ENCODE measurements at places on chromosomes 11 and 22.

GRCh38 chr11:90700789-90701439, 478.1 kb upstream of the CHORDC1 start:
- no peak for DNase-seq

- DNase-seq = no peak
Measured at GRCh38 chr11:123183391-123184099, 11.5 kb downstream of the CLMP start.

GRCh38 chr11:63080682-63081081, 63.3 kb downstream of the SLC22A24 start:
- no peak for DNase-seq

DNA sequence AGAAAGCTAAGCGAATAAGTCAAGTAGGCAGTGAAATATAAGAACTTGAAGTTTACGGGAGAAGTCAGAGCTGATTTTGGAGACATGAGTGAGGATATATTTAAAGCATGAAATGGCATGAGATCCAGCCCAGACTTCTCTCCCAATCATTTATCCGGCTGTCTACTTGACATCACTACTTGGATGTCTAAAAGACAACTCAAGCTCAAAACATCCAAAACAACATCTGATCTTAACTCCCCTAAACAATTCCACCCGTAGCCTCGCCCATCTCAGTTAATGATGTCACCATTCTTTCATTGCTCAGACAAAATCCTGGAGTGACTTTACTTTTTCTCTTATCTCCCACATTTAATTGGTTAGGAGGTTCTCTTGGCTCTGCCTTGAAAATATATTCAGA, 44.5 kb downstream of the WEE1 start:
- no peak for DNase-seq

DNA sequence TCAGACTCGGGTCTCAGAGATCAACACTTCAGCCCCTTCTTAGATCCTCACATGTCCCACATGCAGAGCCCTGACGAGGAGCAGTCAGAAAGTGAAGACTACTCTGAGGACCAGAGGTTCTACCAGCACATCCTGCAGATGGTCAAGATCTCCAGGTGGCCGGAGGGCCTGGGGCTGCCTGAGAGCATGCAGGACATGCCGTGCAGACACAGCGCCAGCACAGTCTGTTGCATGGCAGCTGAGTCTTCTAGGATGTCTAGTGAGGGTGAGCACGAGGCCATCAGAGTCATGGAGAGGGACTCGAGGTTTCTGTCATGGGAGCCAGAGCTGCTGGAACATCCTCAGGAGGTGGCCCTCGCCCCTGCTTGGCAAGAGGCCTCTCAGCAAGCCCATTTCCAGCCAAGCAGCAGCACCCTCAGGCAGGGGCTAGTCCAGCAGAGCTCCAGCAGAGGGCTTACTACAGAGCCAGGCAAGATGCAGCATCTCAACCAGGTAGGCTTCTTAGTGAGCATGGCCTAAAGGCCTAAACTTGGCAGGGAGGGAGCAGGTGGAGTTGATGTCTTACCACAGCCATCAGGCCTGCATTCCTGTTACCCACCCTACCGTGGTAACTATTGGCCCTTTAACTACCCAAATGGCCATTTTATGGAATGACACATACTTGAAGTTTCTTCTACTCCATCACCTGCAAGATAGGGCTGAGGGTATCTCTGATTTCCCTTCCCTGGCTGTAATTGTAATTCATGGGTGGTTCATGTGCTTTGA, 28.7 kb downstream of the CEP164 start:
- no peak for DNase-seq

DNA sequence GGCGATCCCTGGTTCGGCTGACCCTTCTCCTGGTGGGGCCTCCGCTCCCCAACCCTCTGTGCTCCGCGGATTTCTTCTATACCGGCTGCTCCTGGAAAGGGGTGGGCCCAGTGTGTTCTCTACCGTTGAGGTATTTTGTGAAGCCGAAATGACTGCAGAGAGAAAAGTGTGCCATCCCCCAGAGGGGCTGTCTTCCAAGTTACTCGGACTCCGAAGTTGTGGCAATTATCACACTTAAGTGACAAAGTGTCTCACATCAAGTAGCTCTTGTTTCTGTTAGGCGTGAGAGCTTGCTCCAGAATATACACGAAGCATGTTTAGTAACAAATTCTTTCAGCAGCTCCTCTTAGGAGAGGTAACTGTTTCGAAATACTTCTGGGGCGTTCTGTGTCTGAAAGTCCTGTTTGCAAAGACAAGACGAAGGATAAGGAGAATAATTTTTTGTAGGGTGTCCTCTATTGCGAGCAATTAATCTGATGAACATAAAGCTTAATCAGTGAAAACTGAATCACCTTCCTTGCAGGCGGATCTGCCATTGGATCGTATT, 434 bp downstream of the XPNPEP3 start:
- DNase-seq = peak; percentile 19

DNA sequence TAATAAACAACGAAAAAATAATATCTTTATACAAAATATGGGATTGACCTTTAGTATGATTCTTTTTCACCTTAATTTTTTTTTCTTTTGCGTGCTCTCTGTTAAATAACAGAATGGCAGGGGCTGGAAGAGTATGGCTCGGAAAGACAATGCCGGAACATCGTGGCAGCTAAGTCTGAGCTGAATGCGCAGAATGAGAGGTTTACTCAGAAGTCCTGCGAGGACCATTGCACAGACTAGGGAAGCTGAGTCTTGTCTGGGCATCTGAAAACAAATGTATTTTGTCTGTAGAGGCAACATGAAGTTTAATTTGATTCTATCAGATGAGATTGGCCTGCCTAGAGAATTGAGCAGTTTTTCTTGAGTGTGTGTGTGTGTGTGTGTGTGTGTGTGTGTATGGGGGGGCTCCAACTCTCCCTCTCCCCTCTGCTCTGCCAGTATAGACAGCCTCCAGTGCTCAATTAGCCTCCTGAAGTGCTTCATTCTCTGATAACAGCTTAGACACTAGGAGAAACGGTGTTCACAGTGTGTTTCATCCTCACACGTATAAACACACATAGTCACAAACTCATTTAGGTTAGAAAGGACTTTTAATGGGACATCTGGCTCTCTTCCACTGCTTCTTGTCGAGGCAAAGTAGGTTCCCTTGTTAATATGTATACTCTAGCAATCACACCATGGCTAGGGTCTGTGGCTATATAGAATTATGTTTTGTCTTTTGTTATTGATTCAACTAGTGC, 244.3 kb upstream of the SORL1-AS1 start:
- no peak for DNase-seq

- DNase-seq = no peak
Measured at GRCh38 chr22:18095101-18095805, 15.4 kb upstream of the TUBA8 start.

DNA sequence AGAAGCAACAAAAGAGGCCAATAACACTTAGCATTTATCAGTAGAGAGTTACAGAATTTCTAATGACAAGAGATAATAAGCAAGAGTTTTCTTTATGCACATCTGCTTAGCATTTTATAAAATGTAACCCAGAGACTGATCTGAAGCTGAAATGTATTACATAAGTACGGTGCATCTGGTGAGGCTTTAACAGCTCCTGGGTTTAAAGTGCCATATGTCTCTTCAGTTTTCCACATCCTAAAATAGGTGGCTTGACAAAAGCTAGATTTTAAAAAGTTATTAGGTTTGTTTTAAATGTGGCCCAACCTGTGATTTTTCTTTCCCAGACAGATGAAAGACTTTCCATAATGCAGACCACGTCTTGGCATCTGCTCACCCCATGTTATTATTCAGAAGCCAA, 620.7 kb upstream of the ARHGAP42 start:
- DNase-seq = no peak

DNA sequence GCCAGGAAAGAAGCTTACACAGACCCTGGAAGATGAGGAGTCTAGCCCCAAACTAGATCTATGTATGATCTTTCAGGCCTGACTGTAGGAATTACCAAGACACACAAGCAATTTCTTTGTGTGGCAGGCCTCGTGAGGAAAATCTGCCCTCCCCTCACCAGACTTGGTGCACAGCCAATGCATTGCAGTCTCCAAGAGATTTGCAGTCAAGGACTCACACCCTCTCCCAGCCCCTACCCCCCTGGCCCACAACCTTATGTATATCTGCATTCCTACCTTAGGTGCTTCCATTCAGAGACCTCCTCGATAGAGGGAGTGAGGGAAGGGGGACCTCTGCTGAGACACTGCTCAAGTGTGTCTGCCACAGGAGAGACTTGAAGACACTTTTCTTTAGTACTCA, 9.8 kb downstream of the OR8B12 start:
- DNase-seq = no peak

- no peak for DNase-seq
Measured at GRCh38 chr11:118045191-118045590, 31.7 kb upstream of the TMPRSS4 start.

- DNase-seq = peak; percentile 87
Measured at GRCh38 chr22:30031764-30032455, 48.4 kb upstream of the HORMAD2 start.

- no peak for DNase-seq
Measured at GRCh38 chr11:96132437-96132836, 208.5 kb upstream of the MTMR2 start.

GRCh38 chr11:112163875-112164685, at the start of gene IL18:
Gene IL18, minus strand, starts transcription at chr11:112164094. Its CDS starts 9,041 bp downstream, at chr11:112155053.
- DNase-seq = peak; percentile 91

DNA sequence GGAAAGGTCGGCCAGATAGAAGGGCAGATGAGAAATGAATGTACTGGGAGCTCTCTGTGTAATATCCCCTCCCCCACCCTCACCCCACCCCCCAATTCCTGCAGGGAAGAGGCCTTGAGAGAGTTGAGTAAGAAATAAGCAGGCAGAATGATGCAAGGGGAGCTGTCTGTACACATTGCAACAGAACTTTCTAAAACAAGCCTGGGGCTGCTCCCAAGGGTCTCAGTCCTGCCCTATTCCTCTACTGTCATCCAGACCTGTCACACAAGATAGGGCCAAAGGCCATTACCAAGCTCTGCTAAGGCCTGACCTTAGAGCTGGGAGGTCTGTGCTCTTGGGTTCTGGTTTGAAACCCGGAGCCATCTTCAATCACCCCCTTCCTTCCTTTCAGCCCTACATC, 5.7 kb upstream of the DGAT2 start:
- DNase-seq = peak; percentile 57

DNA sequence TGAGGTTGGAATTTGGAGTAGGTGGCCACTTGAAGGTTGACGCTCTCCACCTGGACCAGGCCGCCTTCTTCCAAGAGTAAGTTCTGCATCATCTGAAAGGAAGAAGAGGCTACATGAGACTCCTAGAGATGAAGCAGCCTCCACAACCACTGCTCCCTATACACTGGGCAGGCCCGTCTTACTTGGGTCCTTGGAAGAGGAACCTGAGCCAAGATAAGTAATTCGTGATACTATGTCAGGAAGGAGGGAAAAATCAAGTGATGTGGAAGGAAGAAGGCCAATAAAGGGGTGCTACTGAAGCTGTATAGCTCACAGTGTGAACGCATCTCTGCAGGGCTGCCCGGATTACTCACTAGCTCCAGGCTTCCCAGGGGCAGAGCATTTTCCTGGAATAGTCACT, 11.1 kb downstream of the UFD1 start:
- no peak for DNase-seq

DNA sequence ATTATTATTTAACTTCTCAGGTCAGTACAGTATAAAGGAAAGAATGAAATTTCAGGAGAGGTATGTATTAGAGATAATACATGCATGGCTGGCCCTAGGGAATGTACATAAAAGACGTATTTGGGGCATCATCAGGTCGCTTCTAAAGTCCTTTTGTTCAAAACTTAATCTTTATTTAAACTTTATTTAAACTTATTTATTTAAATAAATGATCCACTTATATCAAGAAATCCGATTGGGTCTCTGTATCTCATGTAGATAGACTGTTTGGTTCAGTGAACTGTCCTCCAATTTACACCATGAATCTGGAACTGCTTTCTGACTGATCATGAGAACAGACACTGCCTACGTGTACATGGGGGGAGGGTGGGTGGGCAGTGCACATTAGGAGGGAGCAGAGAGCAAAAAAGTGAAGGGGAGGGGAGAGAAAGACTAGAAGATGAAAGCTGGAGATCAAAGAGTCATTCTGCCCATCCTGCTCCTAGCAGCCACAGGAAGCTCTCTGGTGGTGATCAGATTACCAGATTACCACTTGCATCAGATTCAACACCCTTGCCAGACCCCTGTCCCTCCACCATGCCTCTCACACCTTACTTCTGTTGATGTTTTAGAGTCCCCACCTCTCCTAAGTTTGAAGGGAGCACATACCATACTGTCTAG, 92.1 kb upstream of the MTMR2 start:
- no peak for DNase-seq

DNA sequence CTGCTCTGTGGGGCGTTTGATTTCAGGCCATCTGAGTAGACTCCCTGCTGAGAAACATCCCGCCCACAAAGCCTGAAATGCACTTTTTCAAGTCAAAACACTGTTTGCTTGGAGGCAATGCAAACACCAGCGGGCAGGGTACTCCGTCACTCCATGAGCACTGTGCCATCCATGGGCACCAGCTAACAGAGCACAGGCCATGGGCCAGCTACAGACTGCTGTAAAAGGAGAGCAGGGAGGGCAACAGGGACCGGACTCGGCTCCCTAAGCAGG, 16.6 kb upstream of the EFCAB6 start:
- no peak for DNase-seq

GRCh38 chr11:105208019-105208418, 68.5 kb upstream of the CARD18 start:
- DNase-seq = peak; percentile 94

GRCh38 chr11:96197801-96198701, 144.9 kb downstream of the MAML2 start:
- DNase-seq = peak; percentile 67

GRCh38 chr22:49205483-49205800, 622.2 kb downstream of the BRD1 start:
- DNase-seq = no peak

DNA sequence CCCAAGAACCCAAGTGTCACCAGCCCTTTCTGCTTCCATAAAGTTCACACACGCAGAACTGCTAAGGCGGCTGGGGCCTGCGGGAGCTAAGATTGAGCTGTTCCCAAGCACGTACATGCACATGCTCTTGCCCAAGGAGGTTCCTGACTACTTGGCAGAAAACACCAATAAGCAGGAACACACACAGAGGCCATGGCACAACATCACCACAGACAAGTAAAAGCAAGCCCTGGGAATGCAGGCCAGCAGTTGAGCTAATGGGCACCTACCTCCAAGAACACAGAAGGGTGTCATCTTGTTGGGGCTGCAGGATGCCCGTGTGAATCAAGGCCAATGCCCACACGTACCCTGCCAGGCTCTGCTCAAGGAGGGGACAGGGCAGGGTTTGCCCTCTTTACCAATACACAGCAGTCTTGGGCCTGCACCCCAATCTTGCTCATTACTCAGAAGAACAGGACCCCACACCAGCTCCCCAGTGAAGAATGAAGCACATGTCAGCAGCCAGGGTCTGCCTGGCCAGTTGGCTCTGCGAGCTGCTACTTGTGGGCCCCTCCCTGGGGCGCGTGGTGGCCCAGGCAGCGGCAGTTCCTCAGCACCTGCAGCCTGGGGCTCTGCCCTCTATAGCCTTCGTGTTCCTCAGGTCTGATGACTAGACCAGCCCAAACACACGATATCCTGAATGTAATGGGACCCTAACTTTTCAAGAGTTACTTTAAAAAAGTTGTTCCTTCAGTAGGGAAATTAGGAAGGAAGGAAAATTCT, 32.3 kb upstream of the CYP2D6 start:
- DNase-seq = no peak

- DNase-seq = no peak
Measured at GRCh38 chr22:30188911-30189310, 57.6 kb downstream of the LIF start.

- DNase-seq = peak; percentile 1
Measured at GRCh38 chr22:28297504-28297903, 378.4 kb upstream of the PITPNB start.

- no peak for DNase-seq
Measured at GRCh38 chr11:35045236-35045820, 93.6 kb upstream of the CD44 start.

- DNase-seq = no peak
Measured at GRCh38 chr11:41996533-41996932, 537.1 kb upstream of the LRRC4C start.
